ENCODE measurements at places on chromosomes 1 and 21.
A peak's percentile ranks its signal among the peaks of the same experiment; 100 is the strongest.

GRCh38 chr21:41928621-41929220, 25.1 kb downstream of the C2CD2 start:
- DNase-seq, result no peak

DNA sequence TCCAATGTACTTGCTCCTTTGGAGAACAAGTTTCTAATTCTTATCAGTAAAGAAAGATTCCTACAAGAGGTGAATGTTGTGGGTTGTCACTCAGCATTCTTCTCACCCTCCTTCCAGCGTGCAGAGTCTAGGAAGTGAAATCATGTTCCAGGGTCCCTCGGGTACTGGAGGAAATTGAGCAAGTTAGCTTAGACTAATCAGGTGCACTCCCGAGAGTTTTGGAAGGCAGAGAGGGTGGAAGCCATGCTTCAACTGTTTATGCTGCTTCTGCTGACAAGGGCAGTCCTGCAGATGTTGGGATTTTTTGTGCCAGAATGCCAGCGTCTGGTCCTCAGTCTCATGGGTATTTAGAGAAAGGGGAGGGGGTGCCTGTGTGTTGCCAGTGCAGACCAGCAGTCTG, 5.3 kb upstream of the C1orf115 start:
- no peak for DNase-seq

DNA sequence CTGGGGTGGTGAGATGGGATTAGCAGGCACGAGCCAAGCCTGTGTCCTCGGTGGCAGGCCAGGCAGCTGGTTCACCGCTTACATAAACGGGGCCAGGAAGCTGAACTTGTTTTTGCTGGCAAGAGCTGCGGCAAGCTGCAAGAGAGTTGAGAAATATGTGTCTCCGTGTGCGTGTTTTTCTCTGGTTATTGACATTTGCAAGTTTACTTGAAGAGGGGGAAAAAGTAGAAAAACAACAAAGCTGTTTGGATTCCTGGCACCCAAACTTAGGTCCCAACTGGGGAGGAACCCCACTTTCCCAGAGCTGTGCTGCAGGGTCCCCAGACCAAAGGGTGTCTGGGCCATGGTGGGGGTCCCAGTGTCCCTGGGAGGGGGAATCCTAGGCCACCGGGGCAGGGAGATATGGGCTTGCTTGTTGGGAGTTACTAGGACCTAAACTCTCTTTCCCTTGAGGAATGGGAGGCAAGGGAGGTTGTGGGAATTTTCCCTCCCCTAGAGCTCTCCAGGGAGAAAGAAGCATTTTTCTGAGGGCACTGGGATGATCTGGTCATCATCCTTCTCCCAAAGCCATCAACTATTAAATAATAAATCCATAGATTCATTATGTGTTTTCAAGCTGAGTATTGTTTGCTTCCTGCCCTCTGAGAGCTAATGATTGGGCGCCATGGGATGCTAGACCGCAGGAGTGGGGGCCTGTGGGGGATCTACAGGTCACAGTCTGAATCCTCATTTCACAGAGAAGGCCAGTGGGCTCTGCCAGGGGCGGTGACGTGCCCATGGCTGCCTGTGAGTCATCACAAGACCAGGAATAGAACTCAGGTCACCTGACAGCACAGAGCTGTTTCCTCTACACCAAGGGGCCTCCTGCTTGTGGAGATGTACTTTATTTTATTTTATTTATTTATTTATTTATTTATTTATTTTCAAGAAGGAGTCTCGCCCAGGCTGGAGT, 14.8 kb downstream of the IL6R start:
- peak; percentile 91 for DNase-seq

DNA sequence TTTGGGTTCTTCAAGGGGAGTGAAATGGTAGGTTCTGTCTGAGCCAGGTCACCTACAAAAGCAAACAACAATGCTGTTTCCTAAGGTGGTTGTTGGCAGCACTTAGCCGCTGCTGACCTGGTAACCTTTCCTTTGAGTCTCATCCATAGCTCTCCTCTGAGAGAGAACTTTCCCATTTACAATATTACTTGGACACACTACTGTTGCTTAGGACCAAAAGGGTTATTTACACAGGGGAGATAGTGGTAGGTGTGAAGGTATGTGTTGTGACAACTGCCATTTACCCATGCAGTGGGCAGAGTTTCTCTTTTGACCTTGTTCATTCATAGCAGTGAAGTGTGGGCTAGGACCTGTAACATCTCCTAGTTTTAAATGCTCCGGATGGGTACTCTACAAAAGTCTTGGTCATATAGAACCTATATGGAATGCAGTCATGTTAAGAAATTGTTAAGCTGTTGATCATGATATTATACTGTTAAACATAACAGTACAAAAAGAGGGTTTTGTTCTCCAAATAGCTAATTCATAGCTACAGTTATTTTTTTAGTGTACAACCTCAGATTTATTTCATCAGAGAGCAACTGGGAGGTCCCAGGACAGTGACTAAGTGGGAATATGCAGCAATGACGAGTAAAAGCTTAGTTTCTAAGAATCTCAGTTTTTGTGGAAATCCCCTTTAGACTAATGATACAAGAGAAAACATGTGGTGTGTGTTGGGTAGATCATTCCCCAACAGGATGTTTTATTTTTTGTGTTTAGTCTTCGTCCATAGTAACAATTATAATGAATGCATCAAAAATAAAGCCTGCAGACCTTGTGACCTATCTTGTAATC, 219.7 kb downstream of the NFIA start:
- peak; percentile 46 for DNase-seq

GRCh38 chr1:70667494-70668170, 256.6 kb downstream of the CTH start:
- DNase-seq, result no peak
